Right kidney (tissue), 9 donors: ENCODE measurements at places on chromosomes 5 and 9.
A peak's percentile ranks its signal among the peaks of the same experiment; 100 is the strongest.

- no peak for DNase-seq
Observed at GRCh38 chr9:138076650-138077009, 199.0 kb downstream of the CACNA1B start.

DNA sequence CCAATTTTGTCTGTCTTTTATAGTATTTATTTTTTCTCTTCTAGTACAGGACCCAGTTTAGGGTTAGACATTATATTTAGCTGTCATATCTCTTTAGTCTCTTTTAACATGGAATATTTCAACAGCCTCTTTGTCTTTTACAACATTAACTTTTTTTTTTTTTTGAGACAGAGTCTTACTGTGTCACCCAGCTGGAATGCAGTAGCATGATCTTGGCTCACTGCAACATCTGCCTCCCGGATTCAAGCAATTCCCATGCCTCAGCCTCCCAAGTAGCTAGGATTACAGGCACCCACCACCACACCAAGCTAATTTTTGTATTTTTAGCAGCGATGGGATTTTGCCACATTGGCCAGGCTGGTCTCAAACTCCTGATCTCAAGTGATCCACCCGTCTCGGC is 90.1 kb downstream of the ADAMTS6 start:
- DNase-seq: no peak

DNA sequence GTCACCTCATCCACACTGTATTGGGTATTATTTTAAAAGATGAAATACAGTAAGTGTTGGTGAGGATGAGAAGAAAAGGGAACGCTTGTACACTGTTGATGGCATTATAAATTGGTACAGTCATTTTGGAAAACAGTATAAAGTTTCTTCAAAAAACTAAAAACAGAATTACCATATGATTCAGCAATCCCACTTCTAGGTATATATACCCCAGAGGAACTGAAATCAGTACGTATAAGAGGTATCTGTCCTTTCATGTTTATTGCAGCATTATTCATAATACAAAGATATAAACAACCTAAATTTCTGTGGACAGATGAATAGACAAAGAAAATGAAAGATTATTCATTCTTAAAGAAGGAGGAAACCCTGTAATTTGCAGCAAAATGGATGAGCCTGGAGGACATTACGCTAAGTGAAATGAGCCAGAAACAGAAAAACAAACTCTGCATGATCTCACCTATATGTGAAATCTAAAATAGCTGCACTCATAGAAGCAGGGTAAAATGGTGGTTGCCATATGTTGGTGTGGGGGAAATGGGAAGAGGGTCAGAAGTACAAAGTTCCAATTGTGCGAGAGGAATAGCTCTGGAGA is 191.6 kb downstream of the TRIM36 start:
- DNase-seq: no peak

DNA sequence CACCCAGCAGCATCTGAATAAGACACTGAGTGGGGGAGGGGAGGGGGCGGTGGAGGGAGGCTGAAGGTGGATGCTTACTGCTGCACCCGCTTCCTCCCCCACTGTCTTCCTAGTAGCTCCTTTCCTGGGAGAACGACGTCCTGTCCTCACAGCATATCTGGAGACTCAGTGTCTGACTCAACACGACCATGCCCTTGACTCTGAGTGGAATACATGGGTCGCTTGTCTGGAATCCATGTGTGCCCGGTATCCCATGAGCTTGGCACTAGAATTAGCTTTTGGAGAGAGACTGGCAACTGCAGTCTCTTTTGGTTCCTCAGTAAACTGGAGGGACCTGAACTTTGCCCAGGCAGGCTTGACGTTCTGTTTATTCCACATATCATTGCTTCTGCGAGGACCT is 125.4 kb upstream of the FAM120A start:
- no peak for DNase-seq

DNA sequence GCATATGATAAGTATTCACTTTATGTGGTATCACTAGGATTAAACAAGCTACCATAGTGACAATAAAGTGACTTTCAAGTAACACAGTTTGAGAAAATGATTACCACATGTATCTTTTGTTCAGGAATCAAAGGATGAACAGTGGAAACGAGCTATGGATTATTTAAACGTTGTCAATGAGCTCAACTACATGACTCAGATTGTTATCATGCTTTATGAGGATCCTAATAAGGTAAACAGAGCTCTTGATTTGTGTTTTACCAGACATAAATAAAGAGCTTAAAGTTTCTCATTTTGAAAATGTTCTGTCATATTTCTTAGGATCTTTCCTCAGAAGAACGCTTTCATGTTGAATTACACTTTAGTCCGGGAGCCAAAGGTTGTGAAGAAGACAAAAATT is 57.4 kb downstream of the PPIP5K2 start:
- no peak for DNase-seq

GRCh38 chr5:103272377-103272776 is 13.8 kb downstream of the MACIR start:
- no peak for DNase-seq

DNA sequence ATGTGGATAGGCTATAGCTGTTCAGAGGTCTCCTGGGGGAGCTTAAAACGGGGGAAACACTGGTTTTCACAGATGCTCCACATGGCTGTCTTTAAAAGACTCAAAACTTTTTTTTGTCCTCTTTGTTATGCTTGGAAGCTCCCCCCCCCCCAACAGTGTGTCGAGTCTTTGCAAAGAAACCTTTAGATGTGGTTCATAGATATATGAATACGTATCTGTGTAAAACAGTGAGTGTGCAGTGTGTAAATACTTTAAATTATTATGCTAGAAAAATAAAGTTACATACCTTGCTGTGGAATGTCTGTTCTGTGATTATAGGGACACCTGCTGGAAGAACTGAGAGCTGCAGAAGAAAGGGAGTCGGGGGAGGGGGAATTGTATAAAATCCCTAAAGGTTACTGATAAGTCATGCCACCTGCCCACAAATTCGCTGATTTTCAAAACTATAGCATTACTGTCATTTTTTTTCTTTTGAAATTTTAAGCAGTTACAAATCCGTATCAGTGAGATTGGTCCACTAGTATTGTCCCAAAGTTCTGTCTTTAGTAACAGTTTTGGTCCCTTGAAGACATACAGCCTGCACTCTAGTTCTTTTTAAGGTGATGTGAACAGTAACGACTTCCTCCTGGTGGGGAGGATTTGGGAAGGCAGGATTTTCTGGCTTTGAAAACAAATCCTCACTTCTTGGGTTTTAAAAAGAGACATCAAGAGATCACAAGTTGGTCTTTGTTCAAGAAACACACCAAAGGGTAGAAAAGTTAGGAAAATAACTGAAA is 22.9 kb downstream of the RGMB start:
- DNase-seq: peak; percentile 48

GRCh38 chr9:135592625-135593024 is 31.1 kb downstream of the PAEP start:
- no peak for DNase-seq

DNA sequence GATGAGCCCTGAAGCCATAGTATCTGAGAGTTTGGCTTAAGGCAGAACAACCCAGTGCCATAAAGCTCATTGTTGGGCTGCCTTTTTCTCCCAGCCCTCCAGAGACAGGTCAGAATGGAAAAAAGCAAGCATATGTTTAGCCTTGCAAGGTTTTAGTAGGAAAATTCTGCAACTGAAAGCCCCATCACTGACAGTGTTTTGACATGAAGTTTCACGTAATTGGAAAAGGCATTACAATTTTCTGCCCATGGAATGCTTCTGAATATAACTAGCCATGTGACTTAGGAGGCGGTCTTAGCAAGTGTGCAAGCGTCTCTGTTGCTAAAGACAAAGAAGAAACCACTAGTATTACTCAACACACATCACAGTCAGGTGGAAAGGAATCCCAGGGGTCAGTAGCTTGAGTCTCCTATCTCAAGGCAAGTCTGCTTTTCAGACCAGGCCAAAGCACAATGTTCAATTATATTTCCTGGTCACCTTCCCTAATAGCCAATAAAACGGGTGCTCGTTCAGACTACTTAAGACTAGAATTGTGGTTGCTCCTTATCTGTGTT is 117.6 kb downstream of the CARTPT start:
- DNase-seq: no peak

DNA sequence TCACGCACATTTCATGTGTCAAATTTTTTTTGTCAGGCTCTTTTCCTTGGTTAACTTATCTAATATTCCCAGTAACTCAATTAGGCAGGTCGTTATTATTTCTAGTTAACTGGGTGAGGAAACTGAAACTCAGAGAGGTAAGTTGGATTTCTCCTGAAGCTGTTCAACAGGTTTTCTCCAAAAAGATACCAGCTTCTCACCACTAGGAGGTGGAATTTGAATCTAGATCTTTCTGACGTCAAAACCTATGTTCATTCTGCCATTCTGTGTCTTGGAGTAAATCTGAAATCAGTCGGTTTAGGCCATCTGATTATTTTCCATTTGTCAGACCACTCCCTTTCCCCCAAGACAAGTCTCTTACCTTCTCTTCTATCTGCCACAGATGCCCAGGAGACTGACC is 572.9 kb downstream of the ACTL7B start:
- DNase-seq: no peak

- DNase-seq: no peak
Observed at GRCh38 chr5:142287096-142287972, 37.5 kb downstream of the SPRY4 start.

GRCh38 chr9:87818308-87818707 is 64.4 kb upstream of the SPATA31E1 start:
- DNase-seq: no peak

DNA sequence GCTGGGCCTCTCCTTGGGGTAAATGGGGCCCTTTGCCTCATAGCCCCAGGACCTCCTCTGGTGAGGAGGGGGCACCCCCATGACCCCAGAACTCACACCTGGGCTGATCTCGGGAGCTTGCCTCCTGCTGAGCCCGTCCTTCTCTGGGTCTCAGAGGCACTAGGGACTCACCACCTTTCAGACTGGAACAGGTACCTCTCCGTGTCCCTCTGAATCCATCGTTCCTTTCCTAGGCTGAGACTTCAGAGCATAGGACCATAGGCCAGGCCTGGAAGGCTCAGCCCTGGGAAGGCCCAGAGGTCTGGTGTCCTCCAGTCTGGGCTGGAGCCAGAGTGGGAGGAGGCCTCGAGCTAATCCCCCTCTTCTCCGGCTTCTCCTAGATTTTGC is 97.9 kb downstream of the CACNA1B start:
- DNase-seq: no peak

- DNase-seq: no peak
Observed at GRCh38 chr5:156444753-156445291, 117.9 kb downstream of the SGCD start.

DNA sequence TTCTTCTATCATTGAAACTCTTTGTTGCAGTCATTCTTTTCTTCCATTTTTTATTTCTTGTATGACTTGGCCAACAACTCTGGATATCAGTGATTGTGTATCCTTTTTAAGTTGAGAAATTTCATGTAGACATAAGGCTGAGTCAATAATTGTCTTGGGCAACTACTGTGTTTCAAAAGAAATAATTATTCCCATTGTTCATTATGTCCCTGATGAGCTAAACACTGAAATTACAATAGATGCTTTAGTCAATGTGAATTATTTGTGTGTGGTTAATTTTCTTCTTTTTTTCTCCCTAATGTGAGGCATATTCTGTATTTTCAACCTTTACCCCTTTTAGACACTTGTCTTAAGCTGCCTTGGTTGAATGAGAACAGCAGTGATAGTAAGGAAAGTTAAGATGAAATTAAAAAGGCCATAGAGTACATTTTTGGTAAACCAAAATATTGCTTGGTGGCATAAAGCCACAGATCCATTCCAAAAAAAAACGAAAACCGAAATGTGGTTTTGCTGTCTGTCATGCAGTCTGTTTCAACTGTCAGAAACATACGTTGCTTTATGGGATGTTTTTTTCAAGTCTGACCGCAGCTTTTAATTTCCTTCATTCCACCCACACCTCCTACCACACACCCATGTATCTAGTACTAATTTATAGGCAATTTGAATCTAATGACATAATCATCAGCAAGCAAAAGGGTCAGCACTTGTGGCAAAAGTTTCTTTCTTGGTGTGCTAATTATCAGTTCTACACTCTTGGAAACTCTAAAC is 21.1 kb downstream of the TLE4 start:
- no peak for DNase-seq

GRCh38 chr5:125348221-125348692 is 601.8 kb upstream of the ZNF608 start:
- DNase-seq: no peak
